Natural killer cell treated with Interleukin-12 subunit alpha and Interleukin-12 subunit beta and Interleukin-15 and Interleukin-18, amount 100 ng/mL, for 72 hours (primary cell): ENCODE measurements at places on chromosomes 4 and X. TPM values are rescaled to one million over a fixed set of nuclear protein-coding genes. Genes with fewer than 3 reads are reported as not detected.

Gene GPR119
- not detected for total RNA-seq

Gene DRD5
- not detected for total RNA-seq

Gene NRK
- not detected for total RNA-seq

Gene FAM50A
- total RNA-seq: 108 TPM

Gene EFHC2
- total RNA-seq: 0.73 TPM

Gene DMRTC1
- not detected for total RNA-seq

Gene TSC22D3
- 8.6 TPM for total RNA-seq

Gene SOWAHD
- total RNA-seq: not detected
